ENCODE measurements at places on chromosomes 1 and 21.

DNA sequence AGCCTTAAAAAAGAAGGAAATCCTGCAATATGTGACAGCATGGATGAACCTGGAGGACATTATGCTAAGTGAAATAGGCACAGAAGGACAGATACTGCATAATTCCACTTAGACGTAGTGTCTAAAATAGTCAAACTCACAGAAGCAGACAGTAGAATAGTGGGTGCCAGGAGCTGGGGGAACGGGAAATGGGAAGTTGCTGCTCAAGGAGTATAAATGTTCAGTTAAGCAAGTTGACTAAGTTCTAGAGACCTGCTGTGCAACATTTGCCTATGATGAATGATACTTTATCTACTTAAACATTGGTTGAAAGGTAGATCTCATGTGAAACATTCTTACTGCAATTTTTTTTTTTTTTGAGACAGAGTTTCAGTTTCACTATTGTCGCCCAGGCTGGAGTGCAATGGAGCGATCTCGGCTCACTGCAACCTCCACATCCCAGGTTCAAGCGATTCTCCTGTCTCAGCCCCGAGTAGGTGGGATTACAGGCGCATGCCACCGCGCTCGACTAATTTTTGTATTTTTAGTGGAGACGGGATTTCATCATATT lies 197.8 kb downstream of the HIVEP3 start:
- no peaks in the 10 kb centered on the region for H3K4me1 ChIP-seq
- DNase-seq, result no peak
- H3K4me3 ChIP-seq, result no peak overlapping the region
- H3K36me3 ChIP-seq, result no peaks in the 10 kb centered on the region
- no peak overlapping the region for H3K27ac ChIP-seq

DNA sequence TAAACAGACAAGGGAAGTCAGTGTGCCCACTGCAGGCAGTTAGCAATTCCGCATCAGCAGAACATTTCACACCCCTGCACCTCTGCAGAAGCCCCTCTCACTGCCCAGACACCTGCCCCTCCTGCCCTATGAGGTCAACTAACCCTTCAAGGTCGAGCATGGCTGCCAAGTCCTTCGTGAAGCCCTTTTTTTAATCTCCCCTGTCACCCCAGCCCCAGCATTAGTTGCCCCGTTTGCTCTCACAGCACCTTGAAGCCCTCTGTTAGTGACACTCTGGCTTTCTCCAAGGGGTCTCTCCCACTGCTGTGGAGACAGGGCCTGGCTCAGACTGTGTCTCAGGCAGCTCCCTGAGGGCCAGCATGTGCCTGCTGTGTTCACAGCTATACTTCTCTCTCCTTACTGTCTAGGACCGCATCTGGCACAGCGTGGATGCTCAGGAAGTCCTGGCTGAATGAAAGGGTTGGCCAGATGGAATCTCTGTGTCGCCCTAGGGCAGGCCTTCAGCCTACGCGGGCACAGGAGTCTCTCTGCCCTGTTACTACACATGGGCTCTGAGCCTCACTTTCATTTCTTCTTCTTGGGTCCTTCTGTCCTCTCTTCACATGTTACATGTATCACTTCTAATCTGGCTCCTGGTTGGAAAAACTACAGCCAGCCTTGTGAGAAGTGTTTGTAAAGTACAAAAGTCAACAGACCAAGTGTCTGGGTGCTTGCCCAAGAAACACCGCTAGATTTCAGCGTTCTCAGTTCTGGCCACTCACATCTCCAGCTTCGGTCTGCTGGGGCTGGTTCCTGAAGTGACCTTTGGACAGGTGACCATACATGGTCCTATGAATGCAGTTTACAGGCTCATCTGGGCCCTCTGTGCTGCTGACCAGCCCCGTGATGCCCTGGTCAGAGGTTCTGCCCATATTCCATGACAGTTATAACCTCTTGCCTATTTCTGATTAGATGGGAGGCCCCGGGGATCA lies 19.7 kb downstream of the SLC2A1 start:
- H3K27ac ChIP-seq, result peak overlapping the region; percentile 75
- peaks cover 2% of the 10 kb centered on the region for H3K27me3 ChIP-seq
- H3K4me1 ChIP-seq, result peaks cover 58% of the 10 kb centered on the region
- peaks cover 41% of the 10 kb centered on the region for H3K36me3 ChIP-seq

GRCh38 chr21:46406001-46406400 lies 52.7 kb upstream of the DIP2A start:
- no peak for DNase-seq
- peaks cover 13% of the 10 kb centered on the region for H3K36me3 ChIP-seq
- H3K27ac ChIP-seq, result no peak overlapping the region
- no peak overlapping the region for H3K4me3 ChIP-seq

DNA sequence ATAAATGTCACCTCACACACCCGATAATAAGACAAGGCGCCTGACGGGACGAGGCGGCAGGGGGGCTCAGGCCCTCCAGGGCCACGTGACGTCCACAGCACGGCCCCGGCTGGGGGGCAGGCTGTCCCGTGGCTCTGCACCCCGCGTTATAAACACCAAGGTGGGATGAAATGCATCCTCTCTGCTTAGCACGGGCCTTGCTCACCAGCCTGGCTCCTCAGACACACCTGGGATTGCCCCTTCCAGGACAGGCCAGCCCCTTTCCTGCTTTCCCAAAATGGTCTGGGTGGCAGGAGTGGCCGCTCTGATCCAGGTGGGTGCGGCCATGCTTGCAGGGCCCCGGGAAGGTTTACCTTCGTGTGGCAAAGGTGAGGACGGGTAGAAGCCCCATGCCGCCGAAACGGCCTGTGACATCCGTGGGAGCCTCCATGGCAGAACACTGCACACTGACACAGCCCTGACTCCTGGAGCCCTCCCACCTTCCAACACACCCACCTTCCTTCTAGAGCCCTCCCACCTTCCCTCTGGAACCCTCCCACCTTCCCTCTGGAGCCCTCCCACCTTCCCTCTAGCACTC lies 35.9 kb downstream of the SLC19A1 start:
- H3K4me3 ChIP-seq, result no peak overlapping the region
- peaks cover 5% of the 10 kb centered on the region for H3K4me1 ChIP-seq
- no peak overlapping the region for H3K27ac ChIP-seq
- H3K36me3 ChIP-seq, result no peaks in the 10 kb centered on the region

- no peak overlapping the region for H3K27ac ChIP-seq
- no peaks in the 10 kb centered on the region for H3K4me1 ChIP-seq
- H3K4me3 ChIP-seq, result no peak overlapping the region
- no peaks in the 10 kb centered on the region for H3K27me3 ChIP-seq
- no peak for DNase-seq
These were observed 40.1 kb downstream of the SORT1 start for GRCh38 chr1:109357616-109358015.

- no peaks in the 10 kb centered on the region for H3K36me3 ChIP-seq
- no peak overlapping the region for H3K4me3 ChIP-seq
- H3K4me1 ChIP-seq, result peaks cover 23% of the 10 kb centered on the region
- DNase-seq, result no peak
These were observed 3.9 kb upstream of the PALMD start for GRCh38 chr1:99642053-99642452.

- no peaks in the 10 kb centered on the region for H3K36me3 ChIP-seq
- H3K4me3 ChIP-seq, result no peak overlapping the region
- H3K27me3 ChIP-seq, result no peaks in the 10 kb centered on the region
- no peak overlapping the region for H3K27ac ChIP-seq
- DNase-seq, result no peak
- peaks cover 12% of the 10 kb centered on the region for H3K4me1 ChIP-seq
These were observed 14.7 kb downstream of the HSF2BP start for GRCh38 chr21:43644609-43645008.

GRCh38 chr1:66925944-66926343 lies 1.2 kb downstream of the MIER1 start:
- peak overlapping the region; percentile 98 for H3K27ac ChIP-seq
- H3K36me3 ChIP-seq, result no peaks in the 10 kb centered on the region
- no peaks in the 10 kb centered on the region for H3K27me3 ChIP-seq
- H3K4me1 ChIP-seq, result peaks cover 42% of the 10 kb centered on the region

DNA sequence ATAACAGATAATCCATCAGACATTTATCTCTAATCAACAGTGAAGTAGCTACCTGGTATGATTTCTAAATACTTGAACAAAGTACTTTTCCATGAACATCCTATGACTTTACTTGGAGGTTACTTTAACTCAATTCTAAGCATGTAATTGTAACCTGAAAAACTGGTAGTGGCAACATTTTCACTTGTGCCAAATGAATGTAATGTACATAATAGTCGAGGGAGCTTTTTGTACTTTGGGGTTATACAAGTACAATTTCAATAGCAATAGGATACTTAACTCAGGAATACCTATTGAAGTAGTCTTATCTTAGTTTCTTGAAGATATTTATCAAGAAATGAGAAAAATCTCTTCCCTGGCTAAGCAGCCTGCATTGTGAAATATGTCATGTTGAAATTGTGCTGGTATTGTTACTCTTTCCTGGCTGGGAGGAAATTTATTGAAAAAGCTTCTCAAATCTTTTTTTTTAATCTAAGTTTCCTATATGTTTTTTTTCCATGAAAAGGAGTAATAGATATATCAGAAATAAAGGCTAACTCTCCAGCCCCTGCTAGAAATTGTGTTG lies 33.7 kb upstream of the CACYBP start:
- H3K4me3 ChIP-seq, result no peak overlapping the region
- H3K4me1 ChIP-seq, result peaks cover 8% of the 10 kb centered on the region
- H3K27ac ChIP-seq, result no peak overlapping the region
- no peak for DNase-seq
- H3K36me3 ChIP-seq, result no peaks in the 10 kb centered on the region

- H3K4me1 ChIP-seq, result peaks cover 15% of the 10 kb centered on the region
- no peak overlapping the region for H3K27ac ChIP-seq
- H3K4me3 ChIP-seq, result no peak overlapping the region
- no peak for DNase-seq
These were observed 177.7 kb downstream of the ADSS2 start for GRCh38 chr1:244273845-244274619.

- H3K36me3 ChIP-seq, result no peaks in the 10 kb centered on the region
- H3K4me1 ChIP-seq, result peaks cover 5% of the 10 kb centered on the region
- H3K27ac ChIP-seq, result no peak overlapping the region
- H3K4me3 ChIP-seq, result no peak overlapping the region
- DNase-seq, result no peak
These were observed 52.7 kb upstream of the IVNS1ABP start for GRCh38 chr1:185369786-185370185.

GRCh38 chr1:242017580-242018233 lies 18.8 kb upstream of the MAP1LC3C start:
- H3K27me3 ChIP-seq, result no peaks in the 10 kb centered on the region
- H3K36me3 ChIP-seq, result no peaks in the 10 kb centered on the region
- peak; percentile 50 for DNase-seq
- H3K27ac ChIP-seq, result no peak overlapping the region
- peaks cover 5% of the 10 kb centered on the region for H3K4me1 ChIP-seq

- H3K27me3 ChIP-seq, result no peaks in the 10 kb centered on the region
- H3K4me3 ChIP-seq, result peak overlapping the region; percentile 54
- peaks cover 76% of the 10 kb centered on the region for H3K4me1 ChIP-seq
These were observed 95.9 kb downstream of the EPHB2 start for GRCh38 chr1:22806584-22806983.

DNA sequence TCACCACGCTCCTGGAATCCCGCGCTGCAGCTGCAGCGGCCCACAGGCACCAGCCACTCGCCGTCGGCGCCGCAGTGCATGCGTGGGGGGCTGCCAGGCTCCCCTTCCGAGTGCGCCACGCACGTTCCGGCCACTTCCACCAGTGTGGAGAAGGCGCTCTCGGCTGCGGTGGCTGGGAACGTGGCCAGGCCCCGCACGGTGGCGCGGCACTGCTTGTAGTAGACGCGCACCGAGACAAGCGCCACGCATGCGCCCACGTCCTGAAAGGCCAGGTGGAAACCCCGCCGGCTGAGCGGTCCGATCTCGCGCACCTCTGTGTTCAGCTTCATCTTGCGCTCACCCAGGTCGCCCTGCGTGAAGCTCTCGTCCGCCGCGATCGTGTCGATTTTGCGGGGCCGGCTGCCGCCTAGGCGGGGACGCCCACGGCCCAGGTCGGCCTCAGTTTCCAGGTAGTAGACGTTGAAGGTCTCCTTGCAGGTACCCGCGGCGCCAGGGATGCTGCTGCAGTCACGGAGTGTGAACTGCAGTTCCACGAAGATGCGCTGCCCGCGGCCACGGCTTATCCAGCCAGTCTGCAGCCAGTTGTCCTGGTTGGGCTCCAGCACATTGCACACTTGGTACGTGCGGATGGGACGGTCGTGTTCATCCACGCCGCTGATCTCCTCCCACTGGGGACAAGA lies 3.4 kb downstream of the EPHA10 start:
- DNase-seq, result no peak
- H3K27ac ChIP-seq, result no peak overlapping the region
- H3K4me1 ChIP-seq, result peaks cover 15% of the 10 kb centered on the region

GRCh38 chr1:214615109-214615508 lies 12.1 kb downstream of the CENPF start:
- H3K27ac ChIP-seq, result no peak overlapping the region
- no peaks in the 10 kb centered on the region for H3K27me3 ChIP-seq
- peaks cover 21% of the 10 kb centered on the region for H3K4me1 ChIP-seq
- DNase-seq, result no peak

DNA sequence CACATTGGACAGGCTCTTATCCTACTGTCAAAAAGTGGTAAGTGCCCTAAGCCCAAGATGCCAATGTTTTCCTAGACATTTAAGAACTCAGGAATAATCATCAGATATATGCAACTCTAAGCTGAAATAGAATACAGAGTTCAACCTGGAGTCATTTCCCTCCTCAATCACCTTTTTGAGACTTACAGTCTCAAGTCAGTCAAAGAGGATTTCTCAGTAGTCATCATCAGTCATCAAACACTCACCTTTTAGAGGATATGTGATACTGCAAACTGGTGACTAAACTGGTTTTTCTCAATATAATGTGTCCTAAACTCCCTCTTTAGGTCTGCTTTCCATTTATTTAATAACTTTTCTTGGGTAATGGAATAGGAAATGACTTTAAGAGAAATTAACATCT lies 145.3 kb upstream of the ADAMTS5 start:
- H3K36me3 ChIP-seq, result peaks cover 3% of the 10 kb centered on the region
- H3K4me3 ChIP-seq, result no peak overlapping the region
- DNase-seq, result no peak
- H3K27me3 ChIP-seq, result no peaks in the 10 kb centered on the region
- no peak overlapping the region for H3K27ac ChIP-seq
- no peaks in the 10 kb centered on the region for H3K4me1 ChIP-seq

GRCh38 chr1:12518931-12519692 lies 98.9 kb downstream of the DHRS3 start:
- no peak overlapping the region for H3K4me3 ChIP-seq
- H3K36me3 ChIP-seq, result no peaks in the 10 kb centered on the region
- DNase-seq, result no peak

DNA sequence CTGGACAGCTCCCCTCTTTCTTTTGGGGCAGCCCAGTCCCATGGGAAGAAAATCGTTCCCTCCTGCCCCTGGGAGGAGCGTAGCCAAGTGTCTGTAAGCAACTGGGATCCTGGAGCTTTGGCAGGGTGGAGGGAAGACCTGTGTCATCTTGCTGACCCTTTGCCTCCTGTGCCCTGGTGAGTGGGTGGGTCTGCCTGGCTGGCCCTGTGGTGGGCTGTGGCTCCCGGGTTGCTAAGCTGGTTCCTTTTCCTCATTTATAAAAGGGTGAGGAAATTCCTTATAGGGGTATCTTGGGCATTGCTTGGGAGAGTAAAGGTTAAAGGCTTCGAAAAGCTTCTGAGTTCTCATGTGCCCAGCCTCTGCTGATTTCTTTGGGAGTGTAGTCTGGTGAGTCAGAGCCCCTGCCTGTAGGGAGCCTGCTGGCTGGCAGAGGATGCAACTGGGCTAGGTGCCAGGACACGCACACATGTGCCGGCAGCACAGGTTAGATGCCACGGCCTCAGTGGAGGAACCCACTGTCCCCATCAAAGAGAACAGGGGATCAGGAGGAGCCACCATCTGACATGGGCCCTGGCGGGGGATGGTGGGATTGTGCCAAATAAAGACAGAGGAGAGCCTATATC lies 85.2 kb downstream of the ARHGEF10L start:
- no peak for DNase-seq
- peak overlapping the region; percentile 57 for H3K27ac ChIP-seq
- peaks cover 2% of the 10 kb centered on the region for H3K36me3 ChIP-seq
- H3K4me1 ChIP-seq, result no peaks in the 10 kb centered on the region

All from neural crest cell (in vitro differentiated cells).